ENCODE measurements at places on chromosomes 7 and 10.

DNA sequence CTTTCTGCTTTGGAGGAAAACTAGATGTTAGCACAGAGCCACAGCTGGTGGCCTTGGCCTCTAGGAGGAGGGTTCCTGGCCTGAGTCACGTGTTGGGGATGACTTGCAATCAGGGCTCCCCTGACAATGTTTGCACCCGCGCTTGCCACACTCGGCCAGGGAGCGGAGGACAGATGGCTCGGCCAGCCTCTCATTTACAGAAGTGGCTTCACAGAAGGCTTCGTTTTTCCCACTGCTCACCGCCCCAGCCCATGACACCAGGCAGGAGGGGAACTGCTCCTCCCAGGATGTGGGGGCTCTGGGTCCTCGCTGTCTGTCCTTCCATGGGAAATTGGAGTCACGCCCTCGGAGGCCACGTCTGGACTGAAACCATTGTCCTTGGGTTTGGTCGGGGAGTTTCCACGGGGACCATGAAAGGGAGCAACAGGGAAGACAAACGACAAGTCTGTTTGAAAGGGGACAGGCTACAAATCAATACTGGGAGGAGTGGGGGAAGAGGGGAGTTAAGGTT lies 49.6 kb upstream of the UBE3C start:
- DNase-seq: no peak

DNA sequence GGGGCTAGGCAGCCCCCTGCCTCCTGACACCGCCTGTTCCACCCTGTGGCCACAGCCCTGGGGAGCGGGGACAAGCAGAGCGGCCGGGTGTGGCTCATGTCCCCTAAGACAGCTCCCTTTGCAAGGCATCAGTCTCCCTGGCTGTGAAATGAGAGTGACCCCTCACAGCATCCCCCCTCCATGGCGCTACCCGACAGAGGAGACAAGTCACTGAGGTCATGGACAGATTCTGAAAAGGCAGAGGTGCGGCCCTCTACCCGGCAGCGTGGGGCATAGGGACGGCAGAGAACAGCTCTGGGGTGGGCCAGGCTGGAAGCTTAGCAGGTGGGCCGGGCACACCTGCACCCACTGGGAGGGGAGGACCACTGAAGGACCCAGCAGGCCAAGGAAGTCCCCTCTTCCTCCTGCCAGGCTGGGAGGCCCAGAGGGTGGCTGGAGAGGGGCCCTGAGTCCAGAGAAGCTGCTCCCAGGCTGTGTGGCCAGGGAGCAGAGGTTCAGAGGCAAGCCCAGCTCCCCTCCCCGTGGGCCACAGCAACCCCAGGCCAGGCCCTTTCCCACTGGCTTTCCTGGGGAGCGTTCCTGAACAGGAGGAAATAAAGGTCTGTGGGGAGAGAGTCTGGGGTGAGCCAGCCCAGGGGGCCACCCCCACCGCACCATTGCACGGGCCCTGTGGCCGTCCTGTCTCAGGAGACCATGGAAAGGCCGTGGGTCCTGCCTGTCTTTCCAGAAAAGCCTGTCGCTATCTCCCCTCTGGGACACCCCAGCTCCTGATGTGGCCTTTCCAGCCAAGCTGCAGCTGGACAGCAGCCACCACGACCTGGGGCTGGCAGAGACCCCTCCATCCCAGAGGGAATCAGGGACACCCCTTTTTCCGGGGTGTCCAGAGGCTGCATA lies 1.7 kb downstream of the ADAP1 start:
- no peak for DNase-seq

DNA sequence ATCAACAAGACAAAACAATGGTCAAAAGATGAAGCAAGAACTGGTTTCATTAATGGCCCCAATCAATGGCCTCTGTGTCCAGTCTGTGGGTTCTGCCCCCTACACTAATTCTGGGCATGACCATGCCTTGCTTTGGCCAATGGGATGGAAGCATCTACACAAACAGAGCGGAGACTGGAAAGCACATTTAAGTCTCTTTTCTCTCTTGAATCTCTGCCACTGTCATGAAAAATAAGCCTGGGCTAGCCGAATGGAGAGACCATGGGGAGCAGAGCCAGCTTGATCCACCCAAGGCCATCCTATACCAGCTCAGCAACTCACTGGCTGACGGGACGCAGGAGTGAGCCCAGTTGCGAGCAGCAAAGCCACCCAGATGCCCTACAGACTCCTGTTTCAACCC lies 30.9 kb downstream of the ANKRD16 start:
- peak; percentile 9 for DNase-seq

DNA sequence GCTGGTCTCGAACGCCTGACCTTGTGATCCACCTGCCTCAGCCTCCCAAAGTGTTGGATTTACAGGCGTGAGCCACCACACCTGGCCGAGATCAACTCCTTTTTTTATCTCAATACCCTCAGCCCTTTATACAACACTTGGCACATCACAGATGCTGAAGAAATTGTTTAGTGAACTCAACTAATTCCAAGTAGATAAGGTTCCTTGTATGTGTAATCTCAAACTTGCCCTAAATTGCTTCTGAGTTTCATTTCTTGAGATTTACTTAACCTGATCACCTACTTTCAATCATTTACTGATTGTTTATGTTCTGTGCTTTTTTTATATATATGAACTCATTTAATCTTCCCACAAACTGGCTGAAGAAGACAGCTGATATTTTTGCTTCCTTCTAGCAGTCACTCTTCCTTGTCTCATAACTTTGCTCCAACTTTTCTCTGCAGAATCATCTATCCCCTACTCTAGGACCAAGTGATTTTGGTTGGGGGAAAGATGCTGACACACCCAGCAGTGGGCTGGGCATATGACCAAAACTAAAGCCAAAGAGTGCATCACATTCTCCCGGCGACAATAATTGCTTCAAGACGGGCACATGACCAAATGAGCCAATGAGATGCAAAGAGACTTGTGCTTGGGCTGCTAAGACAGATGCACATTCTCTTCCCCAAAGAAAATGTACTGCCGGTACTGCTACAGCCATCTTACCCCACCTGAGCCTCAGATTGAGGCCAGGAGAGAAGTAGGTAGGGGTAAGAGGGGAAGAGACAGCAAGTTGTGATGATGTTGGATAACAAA lies 40.3 kb upstream of the ARID5B start:
- DNase-seq: no peak

GRCh38 chr10:45442662-45443061 lies 68.6 kb downstream of the ALOX5 start:
- no peak for DNase-seq

- no peak for DNase-seq
Measured at GRCh38 chr7:108805808-108806397, 236.2 kb downstream of the DNAJB9 start.

GRCh38 chr10:109025172-109025571 lies 898.1 kb downstream of the XPNPEP1 start:
- no peak for DNase-seq

DNA sequence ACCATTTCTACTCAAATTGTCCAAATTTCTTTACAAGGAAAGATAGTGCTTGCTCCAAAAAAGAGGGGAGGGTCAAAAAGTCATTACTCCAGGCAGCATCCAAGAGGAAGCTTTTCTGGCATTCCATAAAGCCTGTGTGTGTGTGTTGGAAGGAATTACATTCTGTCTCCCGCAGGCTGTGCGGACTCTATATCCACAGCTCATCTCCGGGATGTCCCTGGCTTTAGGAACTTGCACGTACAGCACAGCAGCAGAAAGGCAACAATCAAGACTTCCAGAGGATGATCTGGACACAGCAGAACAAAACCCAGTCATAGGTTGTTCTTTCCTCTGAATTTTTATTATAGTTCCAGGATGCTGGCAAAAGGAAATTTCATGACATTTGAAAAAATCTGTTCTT lies 94.8 kb downstream of the ITIH5 start:
- DNase-seq: no peak

DNA sequence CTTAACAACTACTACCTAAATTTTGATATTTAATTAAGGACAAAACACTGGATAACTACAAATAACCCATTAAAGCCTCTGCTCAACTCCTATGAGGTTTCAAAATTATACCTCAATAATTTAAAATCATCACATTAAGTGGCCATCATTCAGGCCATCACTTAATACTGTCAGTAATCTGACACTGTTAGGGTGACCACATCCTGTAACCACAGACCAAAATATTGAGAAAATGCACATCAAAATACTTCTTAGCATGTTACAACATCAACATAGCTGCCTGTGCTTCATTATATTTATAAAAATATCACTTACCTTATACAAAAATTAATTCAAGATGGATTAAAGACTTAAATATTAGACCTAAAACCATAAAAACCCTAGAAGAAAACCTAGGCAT lies 23.3 kb downstream of the SEM1 start:
- no peak for DNase-seq

- DNase-seq: peak; percentile 67
Measured at GRCh38 chr7:2242541-2243429, 759 bp downstream of the NUDT1 start.

DNA sequence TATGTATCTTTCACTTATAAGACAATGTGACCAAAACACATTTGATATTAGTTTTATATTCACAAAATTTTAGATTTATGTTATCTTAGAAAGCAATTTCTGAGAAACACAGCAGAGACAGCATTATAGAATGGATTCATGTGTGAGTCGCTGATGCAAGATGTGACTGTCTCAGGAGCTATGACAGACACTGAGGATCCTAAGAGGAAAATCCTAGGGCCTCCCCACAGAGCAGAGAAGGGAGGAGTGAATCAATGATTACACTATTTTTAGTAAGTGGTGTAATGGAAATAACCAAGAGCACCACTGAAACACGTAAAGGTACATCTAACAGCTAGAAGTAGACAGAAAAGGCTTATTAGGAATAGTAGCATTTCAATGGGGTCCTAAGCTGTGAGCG lies 204.0 kb upstream of the PTN start:
- no peak for DNase-seq

DNA sequence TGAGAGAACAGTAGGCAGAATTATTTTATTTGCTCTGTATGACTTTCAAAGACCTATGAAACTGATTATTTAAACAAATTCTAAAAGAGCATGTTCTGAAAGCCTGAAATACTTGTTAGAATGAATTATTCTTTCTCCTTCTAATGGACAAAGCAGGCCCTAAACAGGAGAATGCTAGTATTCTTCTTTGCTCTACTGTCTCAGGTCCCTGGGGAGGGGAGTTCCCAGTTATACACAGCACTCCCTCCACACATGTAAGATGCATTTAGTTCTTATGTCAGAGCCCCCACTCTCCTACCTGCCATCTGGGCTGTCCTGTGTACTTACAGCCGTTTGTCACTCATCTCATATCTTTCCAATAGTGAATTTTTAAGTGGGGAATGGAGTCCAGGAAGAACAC lies 633.5 kb upstream of the ANKRD30A start:
- no peak for DNase-seq

- no peak for DNase-seq
Measured at GRCh38 chr7:105268511-105269392, 120.0 kb downstream of the SRPK2 start.

DNA sequence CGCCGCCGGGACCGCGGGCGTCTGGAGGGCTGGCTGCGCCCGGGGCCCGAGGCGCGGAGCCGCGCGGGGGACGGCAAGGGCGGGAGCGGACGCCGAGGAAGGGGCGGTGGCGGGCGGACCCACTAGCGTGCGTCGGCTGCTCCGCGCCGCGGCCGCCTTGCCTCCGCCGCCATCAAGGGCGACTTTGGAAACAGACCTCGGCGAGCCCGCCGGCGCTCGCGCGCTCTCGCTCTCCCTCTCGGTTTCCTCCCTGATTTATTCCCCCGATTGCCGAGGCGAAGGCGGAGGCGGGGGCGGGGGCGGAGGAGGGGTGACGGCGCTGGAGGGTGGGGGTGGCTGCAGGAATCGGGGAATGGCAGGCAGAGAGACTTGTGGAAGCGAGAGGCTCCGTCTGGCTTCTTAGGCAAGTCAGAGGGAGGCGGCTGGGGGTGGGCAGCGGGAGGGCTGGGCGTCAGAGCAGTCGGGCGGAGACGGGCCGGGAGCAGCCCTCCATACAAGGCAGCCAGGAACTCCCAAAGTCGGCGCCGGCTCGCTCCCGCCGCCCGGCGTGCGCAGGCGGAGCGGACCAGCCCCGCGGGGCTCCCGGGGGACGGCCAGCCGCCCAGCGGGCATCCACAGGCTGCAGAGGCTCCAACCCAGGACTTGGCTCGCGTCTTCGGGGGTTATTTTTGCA lies at the start of gene CACNA2D1:
TSS of gene CACNA2D1 (minus strand) at position 231 of the 673 bp plus-strand sequence.
- peak; percentile 26 for DNase-seq

DNA sequence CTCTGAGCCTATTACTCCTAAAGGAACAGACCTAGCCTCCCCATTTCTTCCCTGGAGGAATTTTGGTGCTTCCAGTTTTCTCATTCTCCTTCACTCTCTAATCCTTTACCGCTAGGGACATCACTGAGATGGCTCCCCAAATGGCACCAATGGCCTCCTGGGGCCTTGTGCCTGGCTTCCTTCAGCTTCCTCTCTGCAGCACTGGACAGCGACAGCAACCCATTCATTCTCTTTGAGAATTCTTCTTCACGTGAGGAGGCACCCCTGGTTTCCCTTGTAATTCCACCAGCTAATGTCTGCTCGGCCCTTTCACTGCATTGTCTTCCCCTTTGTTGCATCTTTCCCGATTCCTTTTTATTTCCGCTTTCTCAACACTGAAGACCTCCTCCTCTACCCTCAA lies 24.6 kb upstream of the KDM7A start:
- DNase-seq: no peak

DNA sequence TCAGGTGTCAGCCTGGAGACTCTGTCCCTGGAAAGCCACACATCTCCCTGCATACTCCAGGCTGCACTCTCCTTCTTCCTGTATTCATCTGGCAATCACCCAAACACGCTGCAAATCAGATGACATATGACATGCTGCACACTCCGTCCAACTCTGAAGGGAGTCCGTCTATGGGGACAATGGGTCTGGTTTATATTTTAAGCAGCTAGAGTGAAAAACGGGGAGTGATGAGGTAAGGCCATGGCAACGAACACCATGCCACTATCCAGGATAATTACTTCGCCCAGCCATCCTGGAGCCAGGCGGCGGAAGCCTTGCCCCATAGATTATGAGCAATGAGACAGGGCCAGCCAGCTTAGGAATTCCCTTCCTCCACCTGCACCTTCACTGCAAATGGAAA lies 140.1 kb downstream of the PLXNA4 start:
- no peak for DNase-seq

GRCh38 chr7:3747467-3747866 lies 446.4 kb downstream of the SDK1 start:
- DNase-seq: no peak

GRCh38 chr7:74479961-74480829 lies 26.5 kb downstream of the GTF2IRD1 start:
- no peak for DNase-seq

- no peak for DNase-seq
Measured at GRCh38 chr10:3412071-3412582, 239.5 kb upstream of the PITRM1 start.

DNA sequence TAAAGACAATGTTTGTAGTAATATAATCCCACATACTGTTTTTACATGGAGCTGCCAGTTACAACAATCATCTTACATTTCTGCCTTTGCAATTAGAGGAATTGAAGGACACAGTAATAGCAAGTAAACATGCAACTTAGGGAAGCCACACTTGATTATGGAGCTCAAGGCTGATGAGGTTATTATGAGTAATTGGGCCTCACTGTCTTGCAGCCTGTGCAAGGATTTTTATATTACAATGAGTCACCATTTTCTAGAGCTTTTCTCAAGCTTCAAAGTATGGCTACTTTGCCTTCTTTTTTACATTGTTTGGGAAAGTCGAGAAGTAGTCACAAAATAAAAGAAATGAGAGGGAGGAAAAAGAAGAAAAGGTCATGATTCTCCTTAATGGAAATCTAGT lies 226.4 kb downstream of the KIAA1217 start:
- no peak for DNase-seq
